ENCODE measurements at places on chromosomes 7 and 10. TPM values are rescaled to one million over a fixed set of nuclear protein-coding genes. Genes with fewer than 3 reads are reported as not detected.

DNA sequence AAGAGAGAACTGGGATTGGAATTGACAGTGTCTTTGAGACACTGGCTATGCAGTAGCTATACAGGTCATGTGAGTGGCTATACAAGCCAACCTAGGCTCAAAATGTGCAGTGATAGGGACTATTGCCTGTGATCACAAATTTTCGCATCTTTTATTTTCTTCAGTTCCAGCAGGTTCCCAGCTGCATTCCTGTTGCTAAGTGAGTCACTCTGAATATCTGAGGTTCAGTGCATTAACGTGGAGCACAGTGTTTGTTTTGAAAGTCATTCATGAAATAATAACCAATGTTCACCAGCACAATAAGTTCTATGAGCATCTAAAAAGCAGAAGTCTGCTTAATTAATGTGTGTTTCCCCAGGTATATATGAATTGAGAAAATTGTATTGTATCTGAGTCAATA lies 1236.0 kb upstream of the CELF2 start:
- no peaks in the 10 kb centered on the region for H3K27me3 ChIP-seq
- DNase-seq, result no peak
- no peaks in the 10 kb centered on the region for H3K36me3 ChIP-seq
- H3K4me1 ChIP-seq, result peaks cover 12% of the 10 kb centered on the region
- no peak overlapping the region for H3K27ac ChIP-seq

DNA sequence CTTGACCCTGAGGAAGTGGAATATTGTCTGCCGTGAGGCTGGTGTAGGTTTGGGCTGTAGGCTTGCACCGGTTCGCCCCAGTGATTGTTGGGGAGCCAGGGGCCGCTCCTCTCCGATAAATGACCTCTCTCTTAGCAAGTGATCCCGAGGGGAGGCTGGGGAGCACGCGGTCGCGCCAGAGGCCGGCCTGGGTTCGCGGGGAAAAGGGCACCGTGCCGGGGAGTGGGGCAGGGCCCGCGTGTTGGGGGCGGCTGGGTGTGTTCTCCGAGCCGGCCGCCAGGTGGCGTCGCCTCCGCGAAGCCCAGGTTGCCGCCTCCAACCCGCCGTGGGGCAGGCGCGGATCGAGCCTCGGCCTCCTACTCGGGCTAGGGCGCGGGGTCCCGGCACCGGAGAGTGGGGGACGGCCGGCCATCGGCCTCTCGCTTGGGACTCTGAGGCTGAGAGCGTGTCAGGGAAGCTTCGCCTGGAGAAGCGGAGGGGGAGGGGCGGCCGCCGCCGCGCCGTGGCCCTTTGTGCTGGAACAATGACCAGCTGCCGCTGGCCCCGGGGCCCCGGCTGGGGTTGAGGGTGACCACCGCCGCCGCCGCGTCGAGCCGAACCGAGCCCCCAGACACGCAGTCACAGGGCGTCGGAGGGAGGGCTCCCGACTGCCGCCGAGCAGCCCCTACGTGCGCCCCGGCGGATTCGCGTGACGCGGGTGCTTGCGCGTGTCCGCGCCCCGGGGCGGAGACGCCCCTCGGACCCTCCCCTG lies 442 bp upstream of the LZTS2 start:
- peak overlapping the region; percentile 88 for H3K4me3 ChIP-seq
- no peaks in the 10 kb centered on the region for H3K27me3 ChIP-seq

DNA sequence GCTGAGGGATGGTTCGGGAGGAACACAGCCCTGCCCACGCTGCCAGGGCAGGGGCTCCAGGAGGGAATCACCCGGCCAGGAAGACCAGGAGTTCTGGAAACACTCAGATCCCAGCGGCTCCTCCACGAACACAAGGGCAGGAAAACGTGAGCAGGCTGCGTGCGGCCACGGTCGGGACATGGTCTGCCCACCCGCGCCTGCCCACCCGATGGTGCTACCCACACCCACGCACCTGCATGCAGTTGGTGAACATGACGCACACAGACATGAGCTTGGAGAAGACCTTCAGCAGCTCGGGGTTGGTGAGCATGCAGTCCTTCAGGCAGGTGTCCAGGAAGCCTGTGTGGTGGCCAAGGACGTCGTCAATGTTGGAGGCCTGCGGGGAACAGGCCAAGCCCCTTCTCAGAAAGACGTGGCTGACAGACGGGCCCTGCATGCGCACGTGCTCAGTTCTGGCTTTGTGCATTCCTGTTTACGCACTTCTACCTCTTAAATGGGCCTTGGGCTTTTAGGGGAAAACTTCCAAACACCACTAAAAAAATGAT lies 6.2 kb upstream of the ADAM8 start:
- H3K4me1 ChIP-seq, result no peaks in the 10 kb centered on the region
- H3K4me3 ChIP-seq, result no peak overlapping the region
- no peaks in the 10 kb centered on the region for H3K27me3 ChIP-seq
- peaks cover 37% of the 10 kb centered on the region for H3K36me3 ChIP-seq
- DNase-seq, result no peak

DNA sequence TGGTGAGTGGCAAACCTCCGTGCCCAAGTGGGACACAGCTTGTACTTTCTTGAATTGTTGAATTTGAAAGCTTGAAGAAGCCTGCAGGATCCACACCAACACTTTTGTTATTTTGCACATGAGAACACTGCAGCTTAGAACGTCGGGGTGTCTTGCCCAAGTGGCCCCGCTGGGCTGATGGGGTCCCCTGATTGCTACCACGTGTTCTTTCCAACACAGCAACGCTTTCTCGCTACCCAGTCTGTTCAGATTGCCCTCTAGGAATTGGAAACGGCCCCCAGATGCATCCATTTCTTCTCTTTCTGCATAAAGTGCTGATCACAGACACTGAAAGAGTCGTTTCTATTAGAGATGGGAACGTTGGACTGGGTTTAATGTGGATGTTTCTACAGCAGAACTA lies 268.5 kb downstream of the ADARB2 start:
- H3K27ac ChIP-seq, result no peak overlapping the region
- H3K36me3 ChIP-seq, result no peaks in the 10 kb centered on the region
- no peaks in the 10 kb centered on the region for H3K27me3 ChIP-seq
- H3K4me1 ChIP-seq, result no peaks in the 10 kb centered on the region
- no peak overlapping the region for H3K4me3 ChIP-seq

- no peaks in the 10 kb centered on the region for H3K27me3 ChIP-seq
- H3K4me3 ChIP-seq, result no peak overlapping the region
- no peaks in the 10 kb centered on the region for H3K36me3 ChIP-seq
- H3K4me1 ChIP-seq, result no peaks in the 10 kb centered on the region
- no peak overlapping the region for H3K27ac ChIP-seq
Measured at GRCh38 chr7:25537662-25538375, 309.5 kb upstream of the NPVF start.

DNA sequence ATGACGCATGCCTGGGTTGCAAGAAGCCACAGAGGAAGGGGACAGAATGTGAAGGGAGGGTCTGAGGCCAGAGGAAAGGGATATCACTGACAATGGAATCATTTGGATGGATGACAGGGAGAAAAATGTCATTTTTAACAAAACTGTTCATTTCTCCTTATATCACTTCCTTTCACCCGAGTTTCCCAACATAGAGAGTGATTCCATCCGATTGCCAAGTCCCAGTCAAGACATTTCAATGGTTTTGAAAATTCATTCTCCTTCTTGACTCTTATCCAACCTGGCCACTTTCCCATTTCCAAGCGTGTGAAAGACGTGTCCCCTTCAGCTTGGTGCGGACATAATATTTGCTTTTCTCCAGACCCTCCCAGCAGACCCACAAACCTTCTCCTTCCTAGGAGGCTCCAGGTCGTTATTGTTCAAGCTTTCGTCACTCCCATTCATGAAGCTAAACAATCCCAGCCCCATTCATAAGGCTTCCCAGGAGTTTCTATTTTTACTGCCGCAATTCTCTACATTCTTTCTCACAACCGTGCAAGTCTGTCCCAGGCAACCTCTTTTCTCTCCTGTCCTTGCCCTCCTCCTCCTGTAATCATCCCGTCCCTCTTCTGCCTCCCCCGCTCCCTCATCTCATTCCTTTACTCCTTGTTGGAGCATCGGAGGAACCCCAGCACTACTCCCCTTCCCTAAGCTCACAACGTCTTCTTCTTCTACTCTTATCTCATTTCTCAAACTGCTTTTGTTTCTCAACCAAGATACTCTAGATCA lies 301.3 kb upstream of the KLF6 start:
- no peak overlapping the region for H3K27ac ChIP-seq
- H3K36me3 ChIP-seq, result no peaks in the 10 kb centered on the region
- no peaks in the 10 kb centered on the region for H3K27me3 ChIP-seq
- H3K4me1 ChIP-seq, result peaks cover 6% of the 10 kb centered on the region
- no peak overlapping the region for H3K4me3 ChIP-seq

GRCh38 chr10:11934262-11934661 lies 108.3 kb downstream of the UPF2 start:
- peaks cover 7% of the 10 kb centered on the region for H3K4me1 ChIP-seq
- DNase-seq, result no peak
- H3K27me3 ChIP-seq, result no peaks in the 10 kb centered on the region
- peak overlapping the region; percentile 2 for H3K27ac ChIP-seq
- no peak overlapping the region for H3K4me3 ChIP-seq

DNA sequence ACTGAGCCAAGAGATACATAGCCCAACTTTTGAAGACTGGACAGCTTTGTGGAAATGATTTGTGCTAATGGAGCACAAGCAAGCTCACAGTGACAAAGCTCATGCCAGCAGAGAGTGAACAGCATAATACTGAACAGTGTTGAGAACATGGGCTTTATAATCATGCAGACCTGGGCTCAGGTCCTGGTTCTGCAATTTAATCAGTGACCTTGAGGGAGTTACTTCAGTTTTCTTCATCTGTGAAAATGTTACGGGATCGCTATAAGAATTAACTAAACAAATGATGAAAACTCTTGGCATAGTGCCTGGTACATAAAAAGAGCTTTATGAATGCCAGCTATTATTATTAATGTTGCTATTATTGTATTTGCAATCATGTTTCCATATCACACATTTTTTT lies 690.5 kb upstream of the LRRN3 start:
- no peak overlapping the region for H3K4me3 ChIP-seq
- DNase-seq, result no peak
- no peaks in the 10 kb centered on the region for H3K27me3 ChIP-seq
- H3K27ac ChIP-seq, result no peak overlapping the region

GRCh38 chr7:157610671-157611295 lies 274.0 kb downstream of the DNAJB6 start:
- no peaks in the 10 kb centered on the region for H3K36me3 ChIP-seq
- no peak overlapping the region for H3K4me3 ChIP-seq
- no peak for DNase-seq

DNA sequence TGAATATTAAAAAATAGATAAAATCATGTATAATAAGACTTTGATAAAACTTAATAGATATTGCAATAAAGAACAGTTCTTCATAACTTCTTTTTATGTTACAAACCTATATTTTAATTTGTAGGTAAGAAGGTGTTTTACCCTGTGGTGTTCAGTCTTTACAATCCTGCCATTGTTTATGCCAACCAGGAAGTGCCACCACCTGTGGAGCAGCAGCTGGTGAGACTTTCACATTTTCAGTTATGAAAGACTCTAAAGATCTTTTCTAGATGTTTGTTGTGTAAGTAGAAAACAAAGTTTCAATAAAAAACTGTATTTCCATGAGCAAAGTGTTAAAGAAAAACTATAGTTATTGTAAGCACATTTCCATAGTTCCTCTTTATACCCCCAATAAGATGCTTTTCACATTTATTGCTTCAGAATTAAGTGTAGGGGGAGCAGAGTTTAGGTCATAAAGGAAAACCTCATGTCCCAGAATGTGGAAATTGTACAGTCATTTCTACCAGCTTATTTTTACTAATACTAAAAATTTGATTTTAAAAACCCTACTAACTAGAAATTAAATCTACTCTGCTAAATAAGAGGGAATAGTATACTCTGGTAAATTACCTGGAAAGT lies 28.7 kb downstream of the CSGALNACT2 start:
- no peak for DNase-seq
- H3K36me3 ChIP-seq, result peaks cover 7% of the 10 kb centered on the region
- H3K27ac ChIP-seq, result no peak overlapping the region
- no peaks in the 10 kb centered on the region for H3K27me3 ChIP-seq

DNA sequence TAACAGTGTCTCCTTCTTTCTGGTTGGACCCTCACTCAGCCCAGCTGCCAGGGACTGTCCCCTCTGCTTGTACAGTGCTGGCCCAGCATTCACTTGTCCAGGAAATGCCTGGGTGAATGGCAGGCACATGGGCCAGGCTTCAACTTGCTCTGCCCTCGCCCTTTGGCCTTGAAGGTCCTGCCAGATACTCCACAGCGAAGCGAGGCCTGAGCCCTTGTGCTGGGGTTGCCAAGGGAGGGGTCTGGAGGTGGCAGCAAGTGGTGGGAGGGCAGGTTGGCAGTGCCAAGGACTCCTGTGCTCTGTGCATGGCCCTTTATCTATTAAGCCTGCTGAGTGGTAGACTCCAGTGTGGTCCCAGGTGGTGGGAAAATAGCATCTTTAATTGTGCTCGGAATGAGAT lies 75.7 kb downstream of the CDH23 start:
- no peaks in the 10 kb centered on the region for H3K36me3 ChIP-seq
- H3K4me1 ChIP-seq, result no peaks in the 10 kb centered on the region
- no peaks in the 10 kb centered on the region for H3K27me3 ChIP-seq
- DNase-seq, result no peak

GRCh38 chr7:108425714-108426275 lies 30.4 kb downstream of the NRCAM start:
- H3K27me3 ChIP-seq, result no peaks in the 10 kb centered on the region
- H3K27ac ChIP-seq, result no peak overlapping the region
- no peak for DNase-seq
- no peaks in the 10 kb centered on the region for H3K4me1 ChIP-seq

DNA sequence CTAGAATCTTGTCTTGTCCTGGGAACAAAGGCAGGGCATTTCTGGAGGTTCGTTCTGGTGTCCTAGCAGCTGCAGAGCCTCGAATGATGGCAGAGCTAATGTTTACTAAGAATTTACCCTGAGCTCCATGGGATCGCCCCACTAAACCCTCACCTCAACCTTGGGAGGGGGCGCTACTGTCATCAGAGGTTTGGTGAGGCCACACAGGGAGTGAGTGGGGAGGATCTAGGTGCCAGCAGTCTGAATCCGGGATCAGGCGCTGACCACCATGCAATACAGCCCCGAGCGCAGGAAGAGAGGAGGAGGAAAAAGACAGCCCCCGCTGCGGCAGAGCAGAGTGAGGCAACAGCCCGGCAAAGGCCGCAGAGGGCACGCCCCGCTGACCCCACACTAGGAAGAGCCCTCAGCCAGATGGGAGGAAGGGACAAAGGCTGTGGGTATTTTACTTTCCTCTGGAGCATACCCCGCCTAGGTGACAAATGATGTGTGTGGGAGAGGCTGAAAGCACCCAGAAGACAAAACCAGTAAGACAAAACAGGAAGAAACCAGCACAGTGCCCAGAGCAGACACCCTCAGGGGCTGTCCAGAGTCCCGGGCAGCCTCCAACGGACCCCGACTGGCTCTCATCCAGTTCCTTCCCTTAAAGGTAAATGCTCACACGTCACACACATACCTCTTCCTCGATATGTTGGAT lies 103.5 kb downstream of the FAM53B start:
- peak overlapping the region; percentile 44 for H3K27ac ChIP-seq
- no peak for DNase-seq
- peaks cover 4% of the 10 kb centered on the region for H3K4me1 ChIP-seq
- H3K27me3 ChIP-seq, result no peaks in the 10 kb centered on the region
- no peak overlapping the region for H3K4me3 ChIP-seq
- H3K36me3 ChIP-seq, result no peaks in the 10 kb centered on the region

- peaks cover 4% of the 10 kb centered on the region for H3K4me1 ChIP-seq
- H3K27me3 ChIP-seq, result no peaks in the 10 kb centered on the region
- no peaks in the 10 kb centered on the region for H3K36me3 ChIP-seq
- DNase-seq, result no peak
Measured at GRCh38 chr7:97390915-97391593, 273.6 kb downstream of the SDHAF3 start.

ENO4 gene
- 2.2 TPM for total RNA-seq

MEOX2 gene
- not detected for total RNA-seq

All from endodermal cell (in vitro differentiated cells).